ENCODE measurements at places on chromosomes 2 and 18.
A peak's percentile ranks its signal among the peaks of the same experiment; 100 is the strongest.

DNA sequence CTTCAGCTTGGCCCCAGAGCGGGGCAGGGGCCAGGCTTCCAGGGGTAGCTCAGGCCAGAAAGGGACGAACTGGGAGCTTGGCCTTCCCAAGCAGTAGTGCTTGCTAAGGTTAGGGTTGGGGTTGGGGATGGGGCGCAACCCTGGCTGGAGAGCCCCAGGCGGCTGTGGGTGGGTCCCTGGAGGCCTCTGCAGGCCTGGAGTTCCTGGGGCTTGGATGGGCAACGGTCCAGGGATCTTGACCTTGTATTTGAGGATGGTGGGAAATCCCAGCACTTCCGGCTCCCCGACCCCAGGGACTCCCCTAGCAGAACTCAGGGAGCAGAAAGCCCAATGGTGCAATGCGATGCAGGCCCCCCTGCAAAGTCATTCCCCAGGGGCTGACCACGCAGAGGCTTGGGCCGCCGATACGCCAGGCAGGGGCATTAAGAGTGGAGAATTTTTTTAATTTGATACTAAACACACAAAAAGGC is 12.6 kb upstream of the MLPH start:
- DNase-seq, result peak; percentile 78

DNA sequence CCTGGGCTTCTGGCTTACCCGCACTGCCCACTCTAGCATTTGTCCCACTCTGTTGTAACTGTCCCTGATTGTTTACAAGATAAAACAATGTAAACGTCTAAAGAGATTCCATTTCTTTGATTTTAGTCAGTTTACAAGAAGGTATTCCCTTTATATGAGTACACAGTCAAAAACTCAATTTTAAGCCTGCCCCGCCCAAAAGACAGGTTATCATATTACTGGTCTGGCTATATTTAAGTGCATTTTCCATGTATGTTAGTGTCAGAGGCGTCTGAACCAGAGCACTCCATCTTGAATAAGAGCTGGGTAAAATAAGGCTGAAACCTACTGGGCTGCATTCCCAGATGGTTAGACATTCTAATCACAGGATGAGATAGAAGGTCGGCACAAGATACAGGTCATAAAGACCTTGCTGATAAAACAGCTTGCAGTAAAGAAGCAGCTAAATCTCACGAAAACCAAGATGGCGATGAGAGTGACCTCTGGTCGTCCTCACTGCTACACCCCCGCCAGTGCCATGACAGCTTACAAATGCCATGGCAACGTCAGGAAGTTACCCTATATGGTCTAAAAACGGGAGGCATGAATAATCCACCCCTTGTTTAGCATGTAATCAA is 15.0 kb downstream of the GPR45 start:
- DNase-seq, result no peak

GRCh38 chr18:46771141-46771540 is 14.3 kb upstream of the ST8SIA5 start:
- DNase-seq, result no peak

GRCh38 chr2:85839461-85839860 is 49.3 kb downstream of the ST3GAL5 start:
- no peak for DNase-seq

DNA sequence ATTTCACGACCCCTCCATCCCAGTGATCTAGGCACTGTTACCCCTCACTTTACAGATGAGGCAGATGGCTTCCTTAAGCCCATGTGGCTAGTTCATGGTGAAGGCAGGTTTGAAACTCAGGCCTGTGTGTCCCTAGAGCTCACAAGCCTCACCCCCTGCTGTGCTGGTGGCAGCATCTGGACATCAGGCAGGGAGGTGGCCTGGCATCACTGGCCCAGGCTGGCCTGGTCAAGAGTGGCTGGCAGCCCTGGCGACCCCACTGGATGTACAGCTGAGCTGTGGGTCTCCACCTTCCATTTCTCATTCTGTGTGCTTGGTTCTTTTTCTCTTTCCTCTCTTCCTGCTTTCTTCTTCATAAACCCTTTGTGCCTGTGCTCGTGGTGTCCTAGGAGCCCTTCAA is 56.3 kb downstream of the BOLA3 start:
- no peak for DNase-seq

DNA sequence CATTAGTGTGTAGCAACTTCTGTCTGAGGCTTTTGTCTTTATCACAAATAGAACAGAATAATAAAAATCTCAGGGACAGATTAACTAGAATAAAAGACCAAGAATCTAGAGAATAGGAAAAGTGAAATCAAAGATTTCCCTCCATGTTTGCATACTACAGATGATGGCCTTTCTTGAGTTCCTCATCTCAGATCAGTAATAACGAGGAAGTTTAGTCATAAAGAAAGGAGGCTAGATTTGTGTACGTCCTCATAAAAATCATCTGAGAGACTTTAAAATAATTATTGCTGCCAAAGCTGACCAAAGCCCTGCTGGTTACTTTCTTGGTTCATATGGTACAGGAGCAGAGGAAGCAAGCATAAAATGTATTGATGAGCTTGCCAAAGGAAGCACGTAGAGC is 117.3 kb downstream of the MIB1 start:
- DNase-seq, result no peak

GRCh38 chr2:127355407-127356008 is 32.3 kb downstream of the MAP3K2 start:
- no peak for DNase-seq

DNA sequence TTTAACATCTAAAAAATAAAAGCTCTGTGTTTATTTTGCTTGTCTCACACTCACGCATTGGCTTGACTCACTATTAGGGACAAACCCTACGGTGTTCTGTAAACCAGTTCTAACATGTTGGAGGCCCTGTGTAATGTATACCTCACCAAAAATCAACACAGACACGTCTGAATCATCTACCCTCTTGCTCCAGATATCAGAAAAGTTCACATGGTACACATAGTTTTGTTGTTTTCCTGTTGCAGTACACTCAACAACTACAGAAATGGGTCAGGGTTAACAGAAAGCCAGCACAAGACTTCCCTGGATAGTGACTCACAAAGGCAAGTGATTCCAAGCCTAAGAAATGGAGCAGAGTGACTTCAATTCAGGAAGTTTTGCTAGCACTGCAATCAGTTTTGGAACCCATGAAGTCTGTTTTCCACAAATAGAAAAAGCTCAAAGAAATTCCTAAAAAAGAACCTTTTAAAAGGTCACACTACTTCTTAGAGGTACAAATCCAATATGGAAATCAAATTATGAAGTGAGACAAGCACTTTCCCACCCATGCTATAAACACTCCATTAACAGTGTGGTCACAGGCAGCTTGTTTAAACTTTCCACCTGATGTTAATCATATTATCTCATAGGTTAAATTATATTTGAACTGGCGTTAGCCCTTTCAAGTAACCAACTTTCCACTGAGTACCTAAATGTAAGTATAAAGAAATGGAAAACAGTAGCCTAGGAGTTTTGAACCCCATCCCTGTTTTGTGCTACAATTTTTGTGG is 87.4 kb downstream of the GAREM1 start:
- no peak for DNase-seq

- DNase-seq, result no peak
Measured at GRCh38 chr2:142286618-142287017, 155.8 kb upstream of the LRP1B start.

- peak; percentile 61 for DNase-seq
Measured at GRCh38 chr2:128448331-128449225, 129.9 kb upstream of the HS6ST1 start.

GRCh38 chr2:98908931-98909316 is 27.1 kb downstream of the CRACDL start:
- DNase-seq, result no peak

GRCh38 chr18:46629361-46629760 is 27.7 kb downstream of the LOXHD1 start:
- DNase-seq, result no peak

DNA sequence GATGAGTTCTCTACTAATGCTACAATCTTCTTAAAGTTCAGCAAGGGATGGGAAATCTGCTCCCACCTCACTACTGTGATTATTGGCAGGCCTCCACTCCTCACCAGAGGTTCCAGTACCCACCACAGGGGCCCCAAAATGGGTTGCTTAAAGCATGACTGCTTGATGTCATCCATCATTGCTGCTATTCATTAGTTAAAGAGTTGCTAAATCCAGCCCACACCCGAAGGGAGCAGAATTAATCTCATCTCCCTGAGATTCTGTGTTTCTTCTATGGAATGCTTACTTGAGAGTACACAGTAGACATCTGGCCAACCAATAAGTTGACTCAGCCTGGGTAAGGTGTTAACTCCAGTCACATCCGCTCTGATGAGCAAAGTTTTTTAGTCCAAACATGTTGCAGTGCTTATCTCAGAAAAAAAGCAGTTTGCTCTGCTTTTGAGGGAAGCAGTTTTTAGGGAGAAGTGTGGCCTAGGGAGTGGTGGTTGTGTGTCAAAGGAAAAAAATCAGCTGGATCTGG is 690.2 kb upstream of the POU3F3 start:
- no peak for DNase-seq

GRCh38 chr18:73409242-73409641 is 541.5 kb upstream of the NETO1 start:
- no peak for DNase-seq

GRCh38 chr2:158818511-158818910 is 23.4 kb downstream of the DAPL1 start:
- DNase-seq, result no peak

DNA sequence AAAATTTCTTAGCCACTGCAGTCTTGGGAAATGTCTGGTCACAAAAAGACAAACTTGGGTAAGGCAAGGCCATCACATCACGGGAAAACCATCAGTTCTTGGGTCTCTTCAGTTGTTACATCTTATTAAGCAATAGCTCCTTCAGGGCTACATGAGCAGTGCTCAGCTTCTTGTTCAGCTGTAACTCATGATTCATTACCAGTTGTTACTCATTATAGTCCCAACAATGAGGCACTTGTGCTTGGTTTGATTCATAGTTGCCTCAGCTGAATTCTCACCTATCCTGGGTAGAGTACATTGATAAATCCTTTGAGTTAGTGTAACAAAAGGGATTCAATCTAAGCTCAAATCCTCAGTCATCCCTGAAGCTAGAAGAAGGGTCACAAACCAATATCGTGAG is 102.4 kb upstream of the DCC start:
- no peak for DNase-seq

DNA sequence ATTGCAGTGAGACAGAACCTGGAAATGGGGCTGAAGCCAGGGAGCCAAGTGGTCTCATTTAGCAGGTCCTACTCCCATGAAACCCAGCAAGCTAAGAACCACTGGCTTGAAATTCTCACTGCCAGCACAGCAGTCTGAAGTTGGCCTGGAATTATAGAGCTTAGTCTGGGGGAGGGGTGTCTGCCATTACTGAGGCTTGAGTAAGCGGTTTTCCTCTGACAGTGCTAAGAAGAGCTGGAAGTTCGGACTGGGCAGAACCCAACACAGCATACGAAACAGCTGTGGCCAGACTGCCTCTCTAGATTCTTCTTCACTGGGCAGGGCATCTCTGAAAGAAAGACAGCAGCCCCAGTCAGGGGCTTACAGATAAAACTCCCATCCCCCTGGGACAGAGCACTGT is 305.7 kb upstream of the SETBP1 start:
- DNase-seq, result no peak

GRCh38 chr2:208867374-208867773 is 460.8 kb downstream of the PTH2R start:
- DNase-seq, result no peak

- no peak for DNase-seq
Measured at GRCh38 chr2:205957452-205958154, 128.4 kb downstream of the INO80D start.

DNA sequence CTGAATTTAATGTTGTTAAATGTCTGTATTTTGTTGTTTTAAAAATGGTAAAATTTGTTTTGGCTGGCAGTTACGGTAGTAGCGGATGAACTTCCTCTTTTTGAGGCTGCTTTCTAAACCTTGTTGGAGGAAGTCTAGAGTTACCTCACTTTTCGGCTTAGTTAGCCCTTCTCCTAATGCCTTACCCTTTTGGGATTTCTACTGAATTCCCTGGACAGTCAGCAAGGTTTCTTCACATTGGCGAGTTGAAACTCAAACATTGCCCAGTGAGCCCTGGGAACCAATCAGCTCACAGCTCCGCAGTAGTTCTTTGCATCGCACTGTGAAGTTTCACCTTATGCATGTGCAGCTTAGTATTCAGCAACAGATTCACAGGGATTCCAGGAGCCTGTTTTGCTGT is 55.2 kb downstream of the TMEM247 start:
- DNase-seq, result no peak

DNA sequence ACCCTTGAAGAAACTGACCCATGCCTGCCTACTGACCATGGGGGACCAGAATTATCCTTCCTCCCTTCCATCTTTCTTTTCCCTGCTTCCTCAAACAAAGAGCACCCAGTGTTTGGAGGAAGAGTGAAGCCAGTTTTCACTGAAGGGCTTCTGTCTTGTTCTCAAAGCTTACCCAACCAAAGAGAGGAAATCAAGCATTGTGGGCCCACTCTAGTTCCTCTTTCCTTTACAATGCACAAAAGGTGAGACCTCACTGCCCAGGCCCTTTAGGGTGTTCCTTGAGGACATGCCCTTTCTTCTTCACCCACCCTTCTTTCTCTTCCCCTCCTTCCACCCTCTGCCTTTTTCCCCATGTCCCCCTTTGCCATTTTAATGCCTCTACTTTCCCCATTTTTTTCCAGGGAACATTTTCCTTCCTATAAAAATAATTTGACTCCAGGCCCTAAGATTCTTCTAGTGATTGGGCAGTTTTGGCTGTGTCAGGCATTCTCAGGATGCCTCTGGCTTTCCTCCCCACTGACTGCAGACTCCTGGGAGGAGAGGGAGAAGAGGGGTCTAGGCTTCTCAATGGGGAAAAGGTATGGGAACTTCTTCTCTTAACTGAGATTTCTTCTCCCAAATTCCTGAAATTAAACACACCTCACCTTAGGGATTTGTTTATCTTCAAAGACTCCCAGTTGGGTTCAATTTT is 126.6 kb upstream of the RMDN2 start:
- no peak for DNase-seq

DNA sequence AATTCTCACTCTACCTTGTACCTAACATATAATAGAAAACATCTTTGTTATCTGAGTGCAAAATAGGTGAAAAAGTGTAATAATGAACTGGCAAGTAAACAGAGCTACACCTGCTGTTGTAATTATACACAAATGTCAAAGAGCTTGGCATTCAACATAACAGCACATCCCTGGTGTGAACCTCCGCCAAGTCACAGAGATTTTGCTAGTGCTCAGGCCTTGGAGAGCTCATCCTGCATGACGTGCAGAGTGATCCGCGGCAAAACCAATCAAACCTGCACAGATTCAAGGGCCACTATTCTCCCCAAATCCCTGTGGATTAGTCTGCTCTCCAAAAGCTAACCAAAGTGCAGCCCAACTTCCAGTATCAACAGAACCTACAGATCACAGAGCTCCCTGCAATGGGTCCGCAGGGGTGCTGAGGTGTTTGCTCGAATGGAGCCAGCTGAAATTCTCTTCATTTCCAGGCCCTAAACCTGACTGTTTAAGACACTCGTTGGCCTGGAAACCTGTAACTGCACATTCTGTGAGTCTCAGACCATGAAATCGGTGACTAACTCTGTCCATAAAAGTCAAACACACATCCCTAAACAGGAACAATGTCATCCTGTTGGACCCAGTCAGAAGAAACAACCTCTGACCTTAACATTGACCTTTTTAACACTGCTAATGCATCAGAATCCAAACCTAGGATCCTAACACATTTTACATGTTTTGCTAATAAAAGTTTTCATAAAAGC is 111.8 kb downstream of the EPB41L3 start:
- DNase-seq, result no peak

GRCh38 chr2:223956300-223956699 is 963 bp upstream of the MRPL44 start:
- no peak for DNase-seq

Measured in coronary artery (tissue), 2 donors.